ENCODE measurements at places on chromosomes 3 and 15. TPM values are rescaled to one million over a fixed set of nuclear protein-coding genes. Genes with fewer than 3 reads are reported as not detected.

- DNase-seq, result peak; percentile 35
Measured at GRCh38 chr3:179956416-179956830, 80.3 kb downstream of the PEX5L start.

GRCh38 chr3:99562990-99563607 is 75.3 kb upstream of the COL8A1 start:
- DNase-seq, result no peak

DNA sequence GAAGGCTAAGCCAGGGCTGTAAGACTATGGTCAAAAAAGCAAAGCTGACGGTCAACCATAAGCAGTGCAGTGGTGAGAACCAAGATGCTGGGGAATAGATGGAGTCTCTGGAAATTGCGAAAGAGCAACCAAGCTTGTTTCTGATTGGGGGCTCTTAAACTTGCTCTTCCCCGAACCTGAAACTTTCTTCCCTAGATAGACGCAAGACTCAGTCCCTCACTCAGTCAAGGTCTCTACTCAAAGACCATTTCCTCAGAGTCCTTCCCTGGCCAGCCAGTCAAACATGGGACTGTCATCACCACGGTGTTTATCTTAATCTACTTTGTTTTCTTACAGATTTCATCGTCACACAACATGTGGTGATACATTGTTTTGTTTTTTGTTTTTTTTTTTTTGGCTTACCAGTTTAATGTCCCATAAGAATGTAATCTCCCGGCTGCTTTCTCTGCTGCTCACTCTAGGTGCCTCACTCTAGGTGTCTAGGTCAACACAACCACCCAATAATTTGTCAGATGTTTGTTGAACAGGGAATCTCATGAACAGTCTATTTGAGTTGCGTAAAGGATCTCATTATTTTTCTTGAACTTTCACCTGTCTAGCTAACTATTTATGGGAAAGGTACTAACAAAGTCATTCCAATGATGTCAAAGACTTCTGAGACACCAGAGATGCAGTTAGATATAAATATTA is 495.4 kb downstream of the FOXP1 start:
- DNase-seq, result no peak

DNA sequence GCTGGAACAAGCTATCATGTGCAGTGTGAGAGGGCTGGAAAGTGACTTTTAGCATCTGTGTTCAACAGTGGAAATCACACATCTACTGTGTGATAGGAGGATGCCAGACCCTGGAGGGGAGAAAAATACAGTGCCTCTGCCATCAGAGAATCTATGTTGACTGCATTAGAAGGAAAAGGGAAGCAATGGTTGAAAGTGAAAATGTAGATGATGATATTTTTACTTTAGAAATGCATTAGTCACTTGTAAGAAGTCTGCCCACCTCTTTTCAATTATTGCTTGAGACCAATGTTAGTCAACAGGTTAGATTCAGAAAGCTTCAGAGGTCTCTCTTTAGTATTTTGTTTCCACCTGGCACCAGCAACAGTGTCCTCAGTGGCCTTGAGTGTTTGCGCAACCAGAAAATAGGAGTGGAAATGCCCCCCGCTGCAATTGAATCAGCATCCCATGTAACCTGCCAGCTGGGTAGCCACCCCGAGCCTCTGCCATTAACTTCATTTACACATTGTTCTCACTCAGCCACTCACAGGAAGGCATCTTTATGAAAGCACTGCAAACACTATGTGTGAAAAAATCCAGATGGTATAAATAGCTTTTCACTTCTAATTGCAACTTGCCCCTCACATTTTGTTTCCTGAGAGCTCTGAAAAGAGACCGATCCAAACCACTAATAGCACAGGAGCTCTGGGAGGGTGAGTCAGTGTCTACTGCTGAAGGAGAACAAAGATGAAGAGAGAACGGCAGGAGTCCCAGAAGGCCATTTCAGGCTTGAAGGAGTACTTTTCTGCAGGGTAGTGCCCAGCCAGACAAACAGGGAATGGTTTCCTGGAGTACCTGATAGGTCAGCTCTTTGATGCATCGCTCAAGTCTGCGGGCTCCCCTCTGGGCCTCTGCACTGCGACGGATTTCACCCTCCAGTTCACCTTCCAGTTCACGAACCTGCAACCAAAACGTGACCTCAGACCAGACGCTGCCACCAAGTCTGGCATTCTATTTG is 92.1 kb downstream of the HHLA2 start:
- no peak for DNase-seq

DNA sequence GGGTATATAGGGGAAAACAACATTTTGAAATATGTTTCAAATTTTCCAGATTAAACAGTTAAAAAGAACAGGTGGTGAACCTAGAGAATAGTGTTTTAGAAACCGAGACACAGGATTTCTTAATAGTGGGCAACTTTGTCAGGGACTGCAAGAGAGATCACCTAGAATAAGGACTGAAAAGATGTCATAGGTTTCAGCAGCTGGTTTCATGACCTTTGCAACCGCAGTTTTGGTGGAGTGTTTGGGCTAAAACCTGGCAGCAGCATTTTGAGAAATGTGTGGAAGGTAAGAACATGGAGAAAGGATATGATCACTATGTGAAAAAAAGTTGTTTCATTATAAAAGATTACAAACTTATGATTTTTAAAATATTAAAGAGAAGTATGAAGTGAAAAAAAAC is 34.9 kb downstream of the PRKCI start:
- no peak for DNase-seq

- DNase-seq, result no peak
Measured at GRCh38 chr15:85354948-85355347, 25.5 kb upstream of the AKAP13 start.

DNA sequence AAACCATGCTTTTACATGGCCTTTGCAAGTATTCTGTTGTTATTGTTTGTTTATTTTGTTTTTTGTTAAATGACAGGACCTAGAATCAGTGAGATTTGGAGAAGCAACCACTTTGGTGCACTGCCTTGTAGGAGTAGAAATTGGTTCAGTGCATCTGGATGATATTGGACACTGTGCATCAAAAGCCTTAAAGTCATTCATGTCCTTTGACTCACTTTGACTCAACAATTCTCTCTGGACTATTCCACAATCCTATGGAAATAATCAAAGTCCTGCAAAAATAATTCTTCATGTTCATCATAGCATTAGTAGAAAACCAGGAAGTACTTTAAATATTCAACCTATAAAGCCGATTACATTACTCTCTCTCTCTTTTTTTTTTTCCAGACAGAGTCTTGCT is 224.8 kb downstream of the ABHD5 start:
- no peak for DNase-seq

DNA sequence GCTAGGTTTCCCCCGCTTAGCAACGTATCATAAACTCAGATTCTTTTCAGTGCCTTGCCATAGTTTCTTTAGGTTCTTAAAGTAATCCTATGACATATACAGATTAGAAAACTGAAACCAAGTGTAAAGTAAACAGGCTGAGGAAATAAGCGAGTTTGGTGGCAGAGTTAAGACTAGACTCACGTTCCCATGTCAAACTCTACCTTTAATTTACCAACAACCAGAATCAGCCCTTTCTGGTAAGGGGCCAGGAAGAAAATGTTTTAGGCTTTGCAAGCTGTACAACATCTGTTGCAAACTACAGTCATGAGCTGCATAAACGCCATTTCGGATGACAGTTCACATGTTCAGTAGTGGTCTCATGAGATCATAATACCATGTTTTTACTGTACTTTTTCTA is 128.0 kb upstream of the PRICKLE2 start:
- DNase-seq, result no peak

DNA sequence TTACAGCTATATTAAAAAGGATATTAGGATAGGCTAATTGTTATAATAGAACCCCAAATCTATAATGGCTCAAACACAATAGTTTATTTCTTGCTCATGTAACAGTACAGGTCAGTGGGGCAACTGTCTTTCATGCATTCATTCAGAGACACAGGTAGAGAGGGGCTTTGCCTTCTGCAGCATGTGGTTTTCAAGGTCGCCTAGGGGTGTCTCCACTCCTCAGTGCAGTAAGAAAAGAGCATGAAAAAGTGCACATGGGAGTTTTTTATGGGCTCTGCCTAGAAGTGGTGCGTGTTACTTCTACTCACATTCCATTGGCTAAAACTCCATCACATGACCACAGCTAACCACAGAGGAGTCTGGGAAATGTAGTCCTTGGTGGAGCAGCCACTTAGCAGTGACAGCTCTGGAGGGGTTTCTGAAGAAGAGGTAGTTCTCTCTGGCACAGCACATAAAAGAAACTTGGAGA is 1.8 kb downstream of the ZBTB38 start:
- peak; percentile 50 for DNase-seq

FES gene
- 57.1 TPM for total RNA-seq

GRCh38 chr3:190694335-190695001 is 168.0 kb downstream of the GMNC start:
- DNase-seq, result no peak

DNA sequence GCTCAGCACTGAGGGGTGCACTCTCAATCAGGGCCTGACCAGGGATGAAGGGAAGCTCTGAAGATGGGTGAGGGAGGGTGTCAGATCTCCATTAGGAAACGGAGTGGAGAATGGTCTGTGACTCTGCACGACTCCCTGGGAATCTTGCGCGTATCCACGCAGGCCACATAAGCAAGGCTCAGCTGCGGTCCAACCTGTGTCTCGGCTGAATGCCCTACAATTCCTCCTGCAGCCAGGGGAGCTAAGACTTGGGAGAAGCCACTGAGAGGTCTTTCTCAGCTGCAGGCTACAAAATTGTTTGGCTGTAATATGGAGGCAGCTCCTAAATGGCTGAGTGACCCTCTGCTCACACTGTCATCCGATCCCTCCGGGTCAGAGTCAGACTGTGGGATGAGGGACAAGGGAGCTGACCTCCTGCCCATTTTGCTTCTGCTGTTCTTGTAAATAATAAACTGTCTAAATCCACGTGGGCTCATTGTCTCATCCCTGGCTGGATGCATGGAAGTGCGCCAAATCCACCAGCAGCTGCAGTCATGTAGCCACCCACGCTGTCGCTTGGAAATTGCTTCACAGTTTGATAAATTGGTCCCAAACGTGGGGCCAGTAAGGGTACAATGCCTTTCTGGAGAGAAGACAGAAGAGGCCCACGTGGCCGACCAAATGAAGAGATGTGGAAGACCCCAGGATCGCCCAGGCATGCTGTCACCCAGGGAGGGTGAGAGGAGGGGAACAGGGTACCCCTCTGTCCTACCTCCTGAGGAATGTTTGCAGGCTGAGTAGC is 30.5 kb downstream of the ALS2CL start:
- no peak for DNase-seq

DNA sequence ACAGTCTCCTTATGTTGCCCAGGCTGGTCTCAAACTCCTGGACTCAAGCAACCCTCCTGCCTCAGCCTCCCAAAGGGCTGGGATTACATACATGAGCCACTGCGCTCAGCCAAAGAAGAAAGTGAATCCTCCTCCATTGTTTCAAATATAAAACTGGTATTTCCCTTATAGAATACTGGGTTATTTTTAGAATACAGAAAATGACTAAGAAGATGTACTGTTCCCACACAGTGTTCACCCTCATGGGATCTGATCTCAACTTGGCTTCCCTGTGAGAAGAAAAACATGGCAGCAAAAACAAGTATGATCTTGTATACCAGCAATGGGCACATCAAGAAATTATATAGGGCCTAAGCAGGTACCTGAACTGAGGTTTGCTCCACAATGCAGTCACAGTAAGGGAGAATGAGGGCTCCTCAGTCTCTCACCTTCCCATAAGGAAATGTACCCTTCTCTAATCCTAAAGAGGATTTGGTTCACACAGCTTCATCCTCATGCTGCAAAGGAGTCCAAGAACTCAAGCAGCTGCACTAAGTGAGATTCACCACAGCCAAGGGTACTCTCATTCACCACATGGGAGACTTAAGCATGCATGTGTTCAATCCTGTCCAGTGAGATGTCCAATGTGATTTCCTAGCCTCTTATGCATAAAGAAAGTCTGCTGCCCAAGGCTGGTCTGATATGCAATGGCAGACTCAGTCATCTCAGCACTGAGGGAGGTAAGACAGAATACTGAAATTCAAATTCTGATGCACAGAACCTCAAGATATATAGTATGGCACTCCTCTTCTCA is 25.8 kb downstream of the USP4 start:
- DNase-seq, result no peak

- DNase-seq, result no peak
Measured at GRCh38 chr3:15651396-15651795, 49.9 kb downstream of the BTD start.

DNA sequence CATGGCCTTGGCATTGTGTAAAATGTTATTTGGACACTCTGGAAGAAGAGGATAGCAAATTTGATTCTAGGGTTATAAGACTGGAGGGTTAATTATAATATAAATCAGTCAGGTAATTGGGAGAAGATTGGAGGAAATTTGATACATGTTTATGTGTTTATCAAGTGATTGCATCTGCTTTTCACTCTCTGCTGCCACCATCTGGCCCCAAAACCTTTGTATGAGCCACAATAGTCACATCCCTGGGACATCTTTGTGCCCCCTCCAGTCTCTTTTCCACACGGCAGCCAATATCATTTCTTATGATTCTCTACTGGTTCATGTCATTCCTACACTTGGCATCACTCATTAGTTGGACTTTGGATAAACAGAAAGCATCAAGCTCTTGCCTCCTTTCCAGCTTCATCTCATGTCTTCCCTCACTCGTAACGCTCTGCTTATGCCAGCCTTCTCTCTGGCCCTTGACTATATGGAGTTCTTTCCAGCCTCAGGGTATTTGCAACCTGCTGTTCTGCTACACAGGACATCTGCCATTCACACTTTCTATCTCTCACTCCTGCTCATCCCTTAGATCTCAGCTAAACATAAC is 602.3 kb upstream of the SUCLG2 start:
- no peak for DNase-seq

- no peak for DNase-seq
Measured at GRCh38 chr3:160474416-160474838, 24.8 kb upstream of the TRIM59 start.
